ENCODE measurements at places on chromosomes 7 and 10. TPM values are rescaled to one million over a fixed set of nuclear protein-coding genes. Genes with fewer than 3 reads are reported as not detected.

DNA sequence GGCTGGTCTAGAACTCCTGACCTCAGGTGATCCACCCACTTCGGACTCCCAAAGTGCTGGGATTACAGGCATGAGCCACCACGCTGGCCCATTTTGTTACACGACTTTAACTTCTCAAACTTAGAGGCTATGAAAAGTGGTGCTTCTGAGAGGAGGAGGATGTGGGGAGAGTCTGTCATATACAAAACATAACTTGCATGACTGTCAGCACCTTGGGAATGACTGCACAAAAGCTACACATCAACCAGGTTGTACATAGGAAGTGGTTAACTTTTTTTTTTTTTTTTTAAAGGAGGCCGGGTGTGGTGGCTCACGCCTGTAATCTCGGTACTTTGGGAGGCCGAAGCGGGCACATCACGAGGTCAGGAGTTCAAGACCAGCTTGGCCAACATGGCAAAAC is 43.4 kb upstream of the GSDME start:
- no peaks in the 10 kb centered on the region for H3K27me3 ChIP-seq
- peaks cover 23% of the 10 kb centered on the region for H3K36me3 ChIP-seq
- no peak overlapping the region for H3K4me3 ChIP-seq
- H3K4me1 ChIP-seq, result no peaks in the 10 kb centered on the region

UPK3B gene
- 16.8 TPM for total RNA-seq

DNA sequence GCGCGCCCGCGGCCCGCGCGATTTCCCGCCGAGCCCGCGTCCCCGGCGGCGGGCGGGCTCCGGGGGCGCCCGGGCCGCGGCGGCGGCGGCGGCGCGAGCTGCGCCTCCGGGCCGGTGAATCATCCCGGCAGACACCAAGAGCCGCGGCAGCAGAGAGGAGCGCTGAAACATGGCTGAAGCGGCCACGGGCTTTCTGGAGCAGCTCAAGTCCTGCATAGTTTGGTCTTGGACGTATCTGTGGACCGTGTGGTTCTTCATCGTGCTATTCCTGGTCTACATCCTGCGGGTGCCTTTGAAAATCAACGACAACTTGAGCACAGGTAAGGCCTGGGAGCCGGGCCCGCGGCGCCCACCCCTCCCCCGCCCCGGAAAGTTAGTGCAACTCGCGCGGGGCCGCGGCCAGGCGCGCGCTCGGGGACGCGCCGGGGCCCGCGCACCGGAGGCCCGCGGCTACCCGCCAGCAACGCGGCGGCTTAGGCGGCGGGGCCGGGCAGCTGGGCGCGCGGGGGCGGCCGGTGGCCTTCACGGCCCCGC is at the start of gene ST7:
ST7 (plus strand) TSS at position 130 of the 534 bp plus-strand sequence; CDS start at position 170, 40 bp downstream.
- H3K27me3 ChIP-seq, result no peaks in the 10 kb centered on the region
- H3K36me3 ChIP-seq, result no peaks in the 10 kb centered on the region
- peak within 1 kb of the TSS; percentile 85 for H3K27ac ChIP-seq
- H3K4me1 ChIP-seq, result peaks cover 24% of the 10 kb centered on the region
- peak; percentile 77 for DNase-seq

DNA sequence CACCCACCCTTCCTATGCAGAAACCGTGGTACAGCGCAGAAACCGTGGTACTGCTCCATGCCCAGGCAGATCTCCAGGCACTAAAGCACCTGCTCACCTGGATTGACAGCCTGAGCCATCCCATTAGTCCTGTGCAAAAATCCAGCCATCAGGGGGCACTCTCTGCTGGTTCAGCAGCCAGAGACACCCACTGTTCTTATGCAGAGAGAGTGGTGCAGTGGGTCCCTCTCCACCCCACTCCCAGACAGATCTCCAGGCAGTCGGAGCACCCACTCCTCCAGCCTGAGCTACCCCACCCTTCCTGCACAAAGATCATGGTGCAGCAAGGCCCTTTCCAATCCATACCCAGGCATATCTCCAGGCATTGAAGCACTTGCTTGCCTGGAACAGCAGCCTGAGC is 219.8 kb downstream of the CTNNA3 start:
- no peak overlapping the region for H3K4me3 ChIP-seq
- H3K27me3 ChIP-seq, result no peaks in the 10 kb centered on the region
- H3K4me1 ChIP-seq, result no peaks in the 10 kb centered on the region
- no peaks in the 10 kb centered on the region for H3K36me3 ChIP-seq
- no peak overlapping the region for H3K27ac ChIP-seq

IFIT1B gene
- not detected for total RNA-seq

PTPRE gene
- total RNA-seq, result 7.9 TPM

GRCh38 chr7:156673902-156674301 is 33.3 kb downstream of the RNF32 start:
- no peak overlapping the region for H3K27ac ChIP-seq
- H3K4me3 ChIP-seq, result no peak overlapping the region
- H3K4me1 ChIP-seq, result no peaks in the 10 kb centered on the region
- H3K36me3 ChIP-seq, result no peaks in the 10 kb centered on the region

DNA sequence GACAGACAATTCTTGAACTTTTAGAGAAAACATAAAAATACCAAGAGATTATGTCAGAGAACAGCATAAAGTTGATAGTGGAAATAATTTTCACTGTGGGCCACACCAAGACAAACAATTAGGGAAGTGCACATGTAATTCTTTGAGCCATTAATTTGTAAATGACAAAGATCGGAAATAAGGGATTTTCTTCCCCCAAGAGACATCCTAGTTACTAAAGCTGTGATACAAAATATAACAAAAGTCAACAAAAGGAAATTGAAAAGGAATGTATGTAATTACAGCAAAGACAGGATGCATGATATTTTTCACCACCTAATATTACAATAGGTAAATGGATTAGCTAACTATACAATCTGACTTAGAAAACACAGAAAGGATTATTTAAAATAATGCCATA is 12.4 kb upstream of the LRRC72 start:
- H3K4me1 ChIP-seq, result no peaks in the 10 kb centered on the region
- H3K36me3 ChIP-seq, result no peaks in the 10 kb centered on the region
- no peaks in the 10 kb centered on the region for H3K27me3 ChIP-seq
- H3K4me3 ChIP-seq, result no peak overlapping the region
- no peak overlapping the region for H3K27ac ChIP-seq
- no peak for DNase-seq

- DNase-seq, result no peak
- no peaks in the 10 kb centered on the region for H3K36me3 ChIP-seq
- no peaks in the 10 kb centered on the region for H3K4me1 ChIP-seq
Measured at GRCh38 chr10:90842725-90843124, 15.1 kb downstream of the HTR7 start.

HOGA1 gene
- total RNA-seq, result 3.4 TPM

GRCh38 chr7:12360948-12361347 is 42.7 kb downstream of the VWDE start:
- no peaks in the 10 kb centered on the region for H3K4me1 ChIP-seq
- DNase-seq, result no peak
- no peaks in the 10 kb centered on the region for H3K27me3 ChIP-seq

MMP21 gene
- total RNA-seq, result not detected

DNA sequence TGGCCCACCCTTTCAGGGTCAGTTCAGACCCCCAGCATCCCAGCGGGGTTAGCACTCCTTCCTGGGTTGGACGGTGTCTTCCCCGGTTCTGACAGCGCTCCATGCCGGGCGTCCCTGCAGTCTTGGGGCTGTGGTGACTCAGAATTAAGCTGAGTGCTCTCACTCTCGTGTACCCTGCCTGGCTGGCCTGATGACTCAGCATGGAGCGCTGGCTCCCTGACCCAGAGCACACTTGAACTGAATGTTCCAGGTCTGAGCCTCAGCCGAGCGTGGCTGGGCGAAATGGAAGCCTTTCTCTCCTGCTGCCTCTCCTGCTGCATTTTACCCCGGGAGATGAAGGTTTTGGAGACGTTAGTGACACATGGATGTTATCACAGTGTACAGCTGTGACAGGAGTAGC is 7.1 kb downstream of the BAG3 start:
- no peaks in the 10 kb centered on the region for H3K27me3 ChIP-seq
- peak overlapping the region; percentile 36 for H3K4me3 ChIP-seq
- peak; percentile 79 for DNase-seq
- H3K36me3 ChIP-seq, result no peaks in the 10 kb centered on the region
- peak overlapping the region; percentile 76 for H3K27ac ChIP-seq

- H3K36me3 ChIP-seq, result peaks cover 26% of the 10 kb centered on the region
- no peak for DNase-seq
- peaks cover 37% of the 10 kb centered on the region for H3K4me1 ChIP-seq
- no peaks in the 10 kb centered on the region for H3K27me3 ChIP-seq
Measured at GRCh38 chr10:30438021-30438850, 4.3 kb downstream of the MAP3K8 start.

NYAP1 gene
- total RNA-seq, result 1.3 TPM

GRCh38 chr7:12030116-12030515 is 181.0 kb upstream of the TMEM106B start:
- peaks cover 5% of the 10 kb centered on the region for H3K4me1 ChIP-seq
- H3K27me3 ChIP-seq, result no peaks in the 10 kb centered on the region
- no peak for DNase-seq
- H3K36me3 ChIP-seq, result no peaks in the 10 kb centered on the region

DNA sequence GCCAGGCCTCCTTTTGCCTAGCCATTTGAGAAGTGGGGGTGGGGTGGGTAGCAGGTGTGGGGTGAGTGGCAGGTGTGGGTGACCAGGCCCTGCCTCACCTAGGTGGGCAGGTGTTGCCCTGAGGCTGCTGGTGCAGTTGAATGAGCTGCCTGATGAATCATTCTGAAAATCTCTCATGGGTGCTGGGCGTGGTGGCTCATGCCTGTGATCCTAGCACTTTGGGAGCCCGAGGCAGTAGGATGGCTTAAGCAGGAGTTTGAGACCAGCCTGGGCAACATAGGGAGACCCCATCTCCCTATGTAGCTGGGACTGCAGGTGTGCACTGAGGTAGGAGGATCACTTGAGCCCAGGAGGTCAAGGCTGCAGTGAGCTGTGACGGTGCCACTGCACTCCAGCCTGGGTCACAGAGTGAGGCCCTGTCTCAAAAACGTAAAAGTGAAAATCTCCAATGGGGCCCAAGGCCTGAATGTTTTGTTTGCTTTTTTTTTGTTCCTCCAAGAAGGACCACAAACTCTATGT is 17.7 kb downstream of the TSPAN14 start:
- H3K27me3 ChIP-seq, result no peaks in the 10 kb centered on the region
- H3K27ac ChIP-seq, result peak overlapping the region; percentile 91
- DNase-seq, result peak; percentile 97
- peaks cover 97% of the 10 kb centered on the region for H3K4me1 ChIP-seq
- peaks cover 54% of the 10 kb centered on the region for H3K36me3 ChIP-seq

VWC2 gene
- total RNA-seq, result not detected

CDK5 gene
- total RNA-seq, result 45.7 TPM

TMEM273 gene
- total RNA-seq, result 2.2 TPM

- no peak for DNase-seq
- H3K4me1 ChIP-seq, result no peaks in the 10 kb centered on the region
- no peaks in the 10 kb centered on the region for H3K36me3 ChIP-seq
- H3K27me3 ChIP-seq, result no peaks in the 10 kb centered on the region
- no peak overlapping the region for H3K27ac ChIP-seq
- H3K4me3 ChIP-seq, result no peak overlapping the region
Measured at GRCh38 chr7:117364339-117365080, 41.7 kb upstream of the WNT2 start.

DNA sequence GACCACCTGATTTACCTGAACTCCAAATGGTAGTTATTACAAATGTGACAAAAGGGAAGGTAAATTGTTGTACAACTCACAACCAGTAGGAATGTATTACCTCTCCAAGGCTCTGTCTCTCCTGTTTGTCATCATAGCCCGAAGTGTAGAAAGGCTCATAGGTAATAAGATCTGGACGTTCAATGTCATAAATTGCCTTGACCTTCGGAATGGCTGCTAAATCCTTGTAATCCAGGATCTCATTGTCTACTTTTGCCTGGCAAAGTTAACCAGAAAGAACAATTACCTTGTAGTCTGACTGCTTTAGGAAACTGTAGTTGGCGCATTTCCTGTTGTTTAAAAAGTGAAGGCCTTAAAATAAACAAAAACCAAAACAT is 68.6 kb upstream of the AFAP1L2 start:
- H3K27ac ChIP-seq, result no peak overlapping the region
- H3K4me1 ChIP-seq, result peaks cover 8% of the 10 kb centered on the region
- DNase-seq, result no peak
- no peaks in the 10 kb centered on the region for H3K36me3 ChIP-seq

GIMAP6 gene
- total RNA-seq, result not detected

LFNG gene
- 24.7 TPM for total RNA-seq

- peak overlapping the region; percentile 69 for H3K27ac ChIP-seq
- peak overlapping the region; percentile 89 for H3K4me3 ChIP-seq
- H3K27me3 ChIP-seq, result no peaks in the 10 kb centered on the region
- no peak for DNase-seq
Measured at GRCh38 chr7:107580716-107581383, 804 bp downstream of the BCAP29 start.

BAIAP2L1 gene
- 89.4 TPM for total RNA-seq

DNA sequence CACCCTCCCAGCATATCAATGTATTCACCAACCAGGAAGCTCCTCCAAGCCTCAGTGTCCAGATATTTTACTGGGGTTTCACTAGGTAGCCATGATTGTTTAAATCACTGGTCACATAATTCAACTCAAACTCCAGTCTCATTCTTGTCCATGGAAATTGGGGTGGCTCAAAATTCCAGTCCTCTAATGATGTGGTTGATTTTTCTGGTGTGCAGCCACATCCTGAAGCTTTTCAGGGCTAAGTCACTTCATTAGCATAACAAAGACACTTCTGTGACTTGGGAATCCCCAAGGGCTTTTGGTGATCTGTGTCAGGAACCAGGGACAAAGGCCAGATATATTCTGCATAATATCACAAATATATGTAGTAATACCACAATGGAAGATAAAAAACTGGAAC is 786.9 kb upstream of the IGFBP3 start:
- DNase-seq, result no peak
- no peak overlapping the region for H3K4me3 ChIP-seq
- H3K27ac ChIP-seq, result no peak overlapping the region
- H3K36me3 ChIP-seq, result no peaks in the 10 kb centered on the region

DNA sequence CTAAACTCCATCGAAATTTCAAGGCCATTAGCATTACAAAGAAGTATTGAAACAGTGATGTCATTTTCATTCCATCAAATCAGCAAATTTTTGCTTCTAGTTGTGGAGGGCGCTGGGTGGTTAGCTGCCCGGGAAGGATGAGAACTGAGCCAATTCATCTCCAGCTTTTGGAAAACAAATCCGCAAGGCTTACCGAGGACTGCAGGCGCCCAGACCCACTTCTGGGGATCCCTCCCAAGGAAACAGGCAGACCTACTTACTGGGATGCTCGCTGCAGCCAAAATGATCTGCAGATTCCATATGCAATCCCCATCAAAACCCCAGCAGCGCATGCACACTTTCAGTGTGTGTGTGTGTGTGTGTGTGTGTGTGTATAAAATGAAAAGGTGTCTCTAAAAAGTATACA is 19.2 kb downstream of the TNRC18 start:
- DNase-seq, result no peak
- H3K4me1 ChIP-seq, result 0 out of 2 replicates have a peak, but pooled peaks cover 8% of the 10 kb centered on the region

- H3K27me3 ChIP-seq, result no peaks in the 10 kb centered on the region
- peaks cover 76% of the 10 kb centered on the region for H3K36me3 ChIP-seq
- H3K27ac ChIP-seq, result peak overlapping the region; percentile 24
- H3K4me1 ChIP-seq, result 0 out of 2 replicates have a peak, but pooled peaks cover 6% of the 10 kb centered on the region
- H3K4me3 ChIP-seq, result no peak overlapping the region
Measured at GRCh38 chr10:73843261-73843660, 31.1 kb downstream of the CAMK2G start.

SFTPD gene
- not detected for total RNA-seq
